ENCODE measurements at places on chromosomes 5 and 9.
A peak's percentile ranks its signal among the peaks of the same experiment; 100 is the strongest.

GRCh38 chr5:126917918-126918614, 112.3 kb downstream of the MARCHF3 start:
- no peak for DNase-seq

DNA sequence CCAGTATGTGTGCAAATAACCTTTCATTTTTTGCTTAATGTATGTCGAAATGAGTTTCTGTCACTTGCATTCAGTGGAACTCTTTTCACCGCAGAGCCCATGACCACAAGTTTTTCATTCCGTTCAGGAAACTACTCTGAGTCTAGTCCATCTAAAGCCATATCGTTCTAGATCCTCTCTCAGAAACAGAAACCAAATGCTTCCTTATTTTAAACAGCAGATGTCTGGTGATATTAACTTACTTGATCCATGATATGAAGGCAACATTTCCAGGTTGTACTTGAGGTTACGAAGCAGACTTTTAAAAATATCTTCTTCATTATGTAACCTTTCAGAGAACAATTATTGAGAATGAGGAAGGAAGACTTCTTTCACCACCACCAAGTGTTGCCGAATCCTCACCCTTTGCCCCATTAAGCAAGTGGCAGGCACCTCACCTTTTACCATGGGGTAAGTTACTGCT, 72.4 kb upstream of the GNAQ start:
- DNase-seq = no peak

- DNase-seq = no peak
These were observed 210.5 kb downstream of the SNX18 start for GRCh38 chr5:54727874-54728587.

DNA sequence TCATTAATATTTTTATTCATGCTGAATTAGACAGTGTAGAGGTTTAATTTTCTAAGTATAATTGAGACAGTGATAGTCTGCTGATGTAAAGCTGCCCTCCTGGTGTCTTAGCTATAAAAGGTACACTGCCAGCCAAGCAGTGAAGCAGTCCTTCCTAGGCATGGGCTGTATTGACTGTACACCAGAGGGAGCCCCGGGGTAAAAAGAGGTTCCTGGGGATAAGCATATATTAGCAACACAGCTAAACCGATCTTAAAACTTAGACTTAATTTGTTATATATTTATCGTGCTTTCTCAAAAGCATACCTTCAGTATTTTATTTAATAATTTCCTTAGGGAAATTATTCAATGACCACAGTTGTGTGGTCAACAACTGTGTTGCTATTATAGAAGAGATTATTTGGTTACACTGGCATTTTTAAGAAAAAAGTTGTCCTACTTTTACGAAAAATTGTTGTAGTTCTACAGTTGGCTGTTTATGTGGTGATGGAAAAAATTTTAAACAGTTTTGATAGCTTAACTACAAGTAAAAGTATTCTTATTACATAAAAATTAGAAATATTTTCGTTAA, 68.8 kb downstream of the ELL2 start:
- peak; percentile 22 for DNase-seq

DNA sequence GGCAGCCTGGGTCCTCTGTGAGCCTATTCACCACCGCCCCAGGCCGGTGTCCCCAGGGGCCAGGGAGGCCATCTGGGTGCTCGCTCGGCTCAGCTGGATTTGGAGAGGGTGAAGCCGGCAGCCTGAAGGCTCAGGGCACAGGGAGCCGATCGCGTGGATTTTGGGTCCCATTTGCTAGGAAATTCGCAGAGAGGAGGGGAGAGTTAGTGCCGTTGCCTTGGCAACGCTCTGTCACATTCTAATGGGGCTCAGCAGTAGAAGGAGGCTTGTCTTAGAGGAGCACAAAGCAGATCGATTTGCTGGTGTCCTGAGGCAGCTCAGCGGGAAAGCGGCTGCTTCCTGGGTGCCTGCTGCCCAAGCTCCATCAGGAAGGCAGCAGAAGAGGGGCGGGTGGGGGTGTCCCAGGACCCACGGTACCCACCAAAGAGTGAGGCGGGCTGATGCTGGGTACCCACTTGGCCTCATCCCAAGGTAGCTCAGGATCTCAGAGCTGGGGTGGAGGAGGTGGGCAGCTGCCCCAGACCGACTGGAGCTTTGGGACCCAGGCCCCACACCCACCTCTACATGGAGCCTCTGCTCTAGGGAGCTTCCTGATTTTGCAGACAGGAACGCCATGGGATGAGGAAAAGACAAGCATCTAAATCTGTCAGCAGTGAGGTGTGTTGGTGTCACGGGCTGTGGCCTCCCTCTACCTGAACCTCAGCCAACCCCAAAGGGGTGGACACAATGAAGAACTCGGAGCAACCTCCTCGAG, 17.1 kb upstream of the OLFM1 start:
- DNase-seq = no peak

Data from stromal cell of bone marrow (primary cell).